ENCODE measurements at places on chromosomes 16 and 17.

GRCh38 chr16:11657556-11657955 lies 10.7 kb upstream of the SNN start:
- DNase-seq, result no peak

DNA sequence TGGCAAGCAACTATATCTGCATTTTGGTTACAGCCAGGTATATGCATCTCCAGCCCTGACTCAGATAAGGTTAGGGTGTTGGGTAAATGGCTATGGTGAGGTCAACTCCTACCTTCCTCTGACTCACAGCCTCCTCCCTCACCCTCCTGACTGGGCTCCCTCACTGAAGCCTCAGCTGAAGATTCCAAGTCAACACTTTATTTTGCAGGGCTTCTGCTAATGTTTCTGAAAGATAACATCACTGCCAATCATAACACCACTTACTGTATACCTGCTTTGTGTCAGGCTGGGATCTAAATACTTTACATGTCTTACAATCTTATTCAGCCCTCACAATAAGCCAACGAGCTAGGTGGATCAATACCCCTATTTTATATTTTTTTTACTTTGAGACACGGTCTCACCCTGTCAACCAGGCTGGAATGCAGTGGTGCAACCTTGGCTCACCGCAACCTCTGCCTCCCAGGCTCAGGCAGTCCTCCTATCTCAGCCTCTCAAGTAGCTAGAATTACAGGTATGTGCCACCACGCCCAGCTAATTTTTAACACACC lies 47.8 kb upstream of the GCSH start:
- DNase-seq, result no peak

GRCh38 chr16:67490335-67491096 lies 7.2 kb upstream of the AGRP start:
- no peak for DNase-seq

- DNase-seq, result no peak
Measured at GRCh38 chr16:11094857-11095565, 150.6 kb downstream of the CLEC16A start.

DNA sequence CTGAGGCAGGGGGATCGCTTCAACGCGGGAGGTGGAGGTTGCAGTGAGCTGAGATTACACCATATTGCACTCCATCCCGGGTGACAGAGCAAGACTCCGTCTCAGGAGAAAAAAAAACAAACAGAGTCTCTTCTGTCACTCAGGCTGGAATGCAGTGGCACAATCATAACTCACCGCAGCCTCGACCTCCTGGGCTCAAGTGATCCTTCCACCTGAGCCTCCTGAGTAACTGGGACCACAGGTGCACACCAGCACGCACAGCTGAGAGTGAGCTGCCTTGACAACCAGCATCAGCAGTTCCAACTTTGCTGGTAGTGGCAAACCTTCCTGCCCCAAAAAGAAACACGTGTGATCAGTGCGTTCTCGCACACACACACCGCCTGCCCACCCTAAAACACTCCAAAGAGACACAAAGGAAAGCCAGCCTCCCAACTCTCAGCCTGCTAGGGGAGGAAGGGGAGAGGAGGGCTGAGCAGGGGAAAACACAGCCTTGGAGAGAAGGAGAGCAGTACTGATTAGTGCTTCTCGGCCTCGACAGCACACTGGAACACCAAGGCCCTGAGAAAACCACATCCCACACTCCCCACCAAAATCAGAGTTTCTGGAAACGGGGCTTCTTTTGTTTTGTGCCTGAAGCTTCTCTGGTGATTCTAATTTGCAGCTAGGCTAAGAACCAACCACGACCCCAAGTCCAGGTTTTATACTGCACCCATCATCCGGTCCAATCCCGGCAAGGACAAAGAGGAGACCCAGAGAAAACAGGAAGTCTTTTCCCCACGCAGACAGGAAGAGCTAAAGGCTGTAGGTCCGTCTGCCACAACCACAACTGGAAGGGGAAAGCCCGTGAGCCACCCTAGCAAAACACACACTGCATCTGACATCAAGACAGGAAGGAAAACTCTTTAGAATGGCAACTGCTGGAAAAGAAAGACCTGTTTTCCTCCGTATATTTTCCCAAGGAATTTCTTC lies 28.8 kb downstream of the ZCCHC14 start:
- DNase-seq, result no peak

DNA sequence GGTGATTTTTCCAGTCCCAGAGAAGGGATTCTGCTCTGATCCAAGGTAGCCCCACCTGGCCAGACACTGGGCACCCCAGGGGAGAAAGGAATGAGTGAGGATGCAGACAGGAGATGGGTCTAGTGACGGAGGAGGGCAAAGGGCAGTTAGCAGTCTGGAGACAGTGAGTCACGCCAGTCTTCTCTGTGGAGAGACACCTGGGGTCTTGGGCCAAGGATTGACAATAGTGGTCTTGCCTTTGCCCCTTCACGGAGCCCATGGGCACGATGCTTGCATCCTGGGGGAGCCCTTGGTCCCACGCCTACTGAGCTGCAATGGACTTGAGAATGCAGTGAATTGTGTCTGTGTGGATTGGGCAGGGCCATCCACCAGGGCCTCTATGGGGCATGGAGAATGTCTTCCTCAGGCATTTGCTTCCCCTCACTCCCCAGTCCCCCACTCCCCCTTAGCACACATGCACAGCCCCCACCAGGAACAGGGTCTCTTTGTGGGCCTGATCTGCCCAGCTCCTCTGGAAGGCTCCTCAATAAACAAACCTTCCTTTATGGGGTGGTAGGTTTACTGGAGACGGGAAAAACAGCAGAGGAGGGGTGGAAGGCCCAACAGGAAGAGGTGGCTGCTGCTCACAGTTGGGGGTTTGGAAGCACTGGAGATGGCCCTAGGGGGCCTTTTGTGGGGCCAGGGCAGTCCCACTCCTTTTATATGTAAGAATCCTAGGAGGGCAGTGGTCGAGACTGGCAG lies 1.4 kb downstream of the CHAD start:
- DNase-seq, result no peak

GRCh38 chr16:52251495-52251894 lies 295.4 kb downstream of the TOX3 start:
- no peak for DNase-seq

DNA sequence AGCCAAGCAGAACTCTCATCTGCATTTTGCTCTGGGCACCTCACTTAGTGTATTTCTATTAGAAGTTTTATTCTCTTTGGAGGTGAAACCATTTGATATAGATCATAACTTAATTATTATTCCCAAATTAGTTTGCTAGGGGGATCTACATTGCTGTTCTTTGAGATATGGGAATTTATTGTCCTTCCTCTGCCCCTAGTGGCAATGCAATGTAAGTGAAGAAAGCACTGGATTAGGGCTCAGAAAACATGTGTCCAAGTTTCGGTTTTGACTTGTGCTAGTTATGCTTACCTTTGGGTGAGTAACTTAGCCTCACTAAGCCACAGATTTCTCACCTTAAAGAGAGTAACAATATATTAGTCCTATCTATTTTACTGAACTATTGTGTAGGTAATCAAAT lies 2.9 kb downstream of the KRT39 start:
- DNase-seq, result no peak

- no peak for DNase-seq
Measured at GRCh38 chr16:2386990-2387389, 42.3 kb upstream of the CCNF start.

DNA sequence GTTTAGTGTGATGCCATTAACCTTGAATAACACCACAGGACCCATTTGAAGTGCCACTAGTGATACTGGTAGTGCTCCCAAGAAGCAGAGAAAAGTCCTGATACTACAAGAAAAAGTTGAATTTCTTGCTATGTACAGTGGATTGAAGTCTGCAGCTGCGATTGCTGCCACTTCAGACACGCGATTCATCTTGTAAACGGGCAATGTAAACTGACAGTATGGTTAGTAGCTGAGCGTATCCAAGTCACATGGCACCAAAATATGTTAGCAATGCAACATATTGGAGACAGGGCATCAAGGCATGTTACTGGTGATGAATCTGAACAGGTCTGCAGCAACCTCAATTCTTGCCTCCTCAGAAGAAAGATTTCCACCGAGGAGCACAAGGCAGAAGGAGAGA lies 238.9 kb downstream of the HS3ST3B1 start:
- DNase-seq, result no peak

- no peak for DNase-seq
Measured at GRCh38 chr16:89170346-89171215, 967 bp upstream of the CDH15 start.

DNA sequence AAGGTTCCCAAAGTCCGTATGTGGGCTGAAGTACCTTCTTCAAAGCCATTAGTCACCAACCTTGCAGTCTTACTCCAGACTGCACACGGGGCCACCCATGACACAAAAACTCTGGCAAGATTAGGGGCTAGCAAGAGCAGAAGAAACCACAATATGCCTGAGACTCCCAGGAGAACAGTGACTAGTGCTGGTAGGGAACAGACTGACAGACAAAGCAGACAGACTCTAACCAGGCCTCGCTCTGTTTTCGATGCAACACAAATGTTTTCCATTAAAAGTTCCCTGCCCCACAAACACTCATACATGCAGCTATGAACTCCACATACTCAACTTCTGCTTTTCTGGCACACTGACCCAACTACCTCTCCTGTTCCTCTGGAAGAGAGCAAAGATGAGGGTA lies 102.2 kb downstream of the HIC1 start:
- DNase-seq, result no peak

GRCh38 chr17:48471817-48472410 lies 41.9 kb upstream of the SKAP1 start:
- no peak for DNase-seq

DNA sequence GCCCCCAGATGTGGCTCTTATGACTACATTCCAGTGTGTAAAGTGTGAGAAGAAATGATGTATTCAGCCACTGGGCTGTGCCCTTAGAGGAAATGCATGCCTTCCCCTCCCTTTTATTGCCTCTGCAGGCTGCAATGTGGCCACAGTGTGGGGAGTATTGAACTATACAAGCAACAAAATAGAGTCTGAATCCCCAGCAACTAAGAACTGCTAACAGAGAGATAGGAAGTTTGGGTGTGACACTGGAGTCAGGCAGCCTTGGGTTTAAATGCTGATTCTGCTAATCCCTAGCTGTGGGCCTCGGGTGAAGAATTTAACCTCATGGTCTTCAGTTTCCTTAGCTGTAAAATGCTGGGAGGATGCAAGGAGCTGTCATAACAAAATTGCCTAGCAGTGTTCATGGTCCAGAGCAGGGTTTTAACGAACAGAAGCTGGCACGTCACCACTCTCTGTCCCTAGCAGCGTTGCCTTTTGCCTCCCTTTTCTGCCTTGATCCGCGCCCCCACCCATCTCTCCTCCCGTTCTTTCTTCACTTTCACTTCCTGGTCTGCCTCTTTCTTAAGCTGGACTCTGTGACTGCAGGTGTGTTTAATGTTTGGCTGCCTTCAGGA lies 50.3 kb downstream of the KPNA2 start:
- no peak for DNase-seq

- no peak for DNase-seq
Measured at GRCh38 chr17:74526681-74527080, 4.6 kb downstream of the CD300LB start.

DNA sequence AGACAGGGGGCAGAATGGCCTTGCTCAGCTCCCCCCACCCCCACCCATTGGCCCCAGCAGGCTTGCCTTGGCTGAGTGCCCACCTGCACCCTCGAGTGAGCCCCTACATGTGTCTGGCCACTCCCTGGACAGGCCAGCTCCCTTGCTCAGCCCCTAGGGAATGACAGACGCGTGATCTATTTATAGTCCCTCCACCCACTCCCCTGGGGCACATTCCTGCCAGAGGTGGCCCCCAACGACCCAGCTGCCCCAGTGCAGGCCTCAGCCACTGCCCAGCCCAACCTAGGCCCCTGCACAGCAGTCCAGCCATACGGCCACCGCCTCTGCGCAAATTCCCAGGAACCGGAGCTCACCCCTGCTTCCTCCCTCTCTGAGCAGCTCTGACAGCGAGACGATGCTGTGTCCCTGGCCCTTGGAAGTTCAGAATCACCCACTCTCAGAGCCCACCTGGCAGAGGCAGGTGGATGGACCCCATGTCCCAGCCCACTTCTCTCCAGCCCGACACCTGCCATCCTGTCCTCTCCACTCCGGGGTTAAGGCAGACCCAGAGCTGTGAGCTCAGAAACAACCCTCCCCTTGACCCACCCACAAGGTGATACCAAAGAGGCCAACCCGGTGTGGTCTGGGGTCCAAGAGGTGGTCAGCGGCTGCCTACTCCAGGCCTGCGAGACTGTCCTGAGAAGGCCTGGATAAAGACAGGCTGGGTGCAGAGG lies 11.5 kb upstream of the P2RX1 start:
- DNase-seq, result no peak

DNA sequence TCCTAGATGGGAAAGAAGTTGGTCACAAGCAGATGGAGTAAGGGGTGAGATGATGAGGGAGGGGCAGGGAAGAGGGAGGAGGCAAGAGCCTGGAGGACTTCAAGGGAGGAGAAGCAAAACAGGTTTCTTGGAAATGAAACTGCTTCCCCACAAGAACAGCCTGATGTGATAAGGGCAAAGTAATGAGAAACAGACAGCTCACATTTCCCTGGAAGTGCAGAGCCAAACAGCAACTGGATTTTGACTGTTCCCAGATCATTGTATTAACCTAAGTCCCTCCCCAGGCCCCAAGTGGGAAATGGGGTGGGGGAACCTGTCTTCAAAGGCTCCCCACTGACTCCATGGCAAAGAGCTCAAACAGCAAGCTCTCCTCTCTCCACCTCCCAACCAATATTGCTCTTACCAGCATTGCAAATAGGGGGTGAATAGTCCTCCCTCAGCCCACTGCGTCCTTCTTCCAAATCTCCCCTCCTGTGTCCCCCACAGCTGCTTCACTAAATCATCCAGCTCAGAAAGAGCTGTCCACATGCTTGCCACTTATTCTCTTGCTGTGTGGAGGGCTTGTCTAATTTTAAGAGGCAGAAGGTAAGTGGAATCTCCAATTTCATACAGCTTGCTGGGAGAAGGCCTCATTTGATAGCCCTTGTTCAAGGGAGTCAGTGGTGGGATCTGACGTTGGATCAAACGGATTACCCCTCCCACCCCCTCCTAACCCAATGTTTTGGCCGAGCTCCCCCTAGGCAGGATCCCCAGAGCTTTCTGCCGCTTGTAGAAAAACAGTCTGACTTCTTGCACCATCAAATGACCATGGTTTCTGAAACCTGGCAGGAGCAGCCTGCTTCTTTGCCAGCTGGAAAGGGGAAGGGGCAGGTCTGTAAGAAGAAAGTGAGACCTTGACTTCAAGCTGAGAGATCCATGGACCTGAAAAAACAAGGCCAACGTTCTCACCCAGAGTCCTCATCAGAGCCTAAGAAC lies 56.3 kb upstream of the SMIM36 start:
- no peak for DNase-seq

DNA sequence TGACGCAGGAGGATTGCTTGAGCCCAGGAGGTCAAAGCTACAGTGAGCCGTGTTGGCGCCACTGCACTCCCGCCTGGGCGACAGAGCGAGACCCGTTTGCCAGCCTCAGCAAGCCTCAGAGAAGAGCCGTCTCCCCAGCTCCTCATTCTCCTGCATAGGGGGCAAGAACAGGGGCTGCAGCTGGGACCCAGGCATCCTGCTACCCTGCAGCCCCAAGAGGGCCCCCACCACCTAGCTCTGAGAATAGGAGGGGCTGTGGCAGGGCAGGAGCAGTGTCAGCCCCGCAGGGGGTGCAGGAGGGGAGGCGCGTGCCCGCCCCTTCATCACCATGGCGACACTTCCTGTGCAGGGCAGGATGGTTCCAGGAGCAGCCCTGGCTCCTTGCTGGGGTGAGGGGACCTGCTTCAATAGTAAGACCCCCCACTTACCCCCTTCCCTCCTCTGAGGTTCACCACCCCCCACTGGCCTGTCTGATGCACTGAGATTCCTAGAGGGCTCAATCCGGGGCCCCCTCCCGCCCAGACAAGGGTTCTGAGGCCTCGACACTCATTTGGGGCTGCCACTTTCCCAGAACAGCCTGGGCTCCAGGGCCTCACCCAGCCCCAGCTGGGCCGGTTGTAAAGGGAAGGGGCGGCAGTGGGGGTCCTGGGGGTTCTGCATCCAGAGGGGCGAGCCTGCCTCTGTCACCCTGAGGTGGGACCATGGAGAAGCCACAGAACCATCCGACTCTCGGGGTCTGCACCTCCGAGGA lies 20.2 kb downstream of the VASN start:
- DNase-seq, result no peak

Data from midbrain (tissue), 1 donor.